OCI-M1 (cell line): ENCODE measurements at places on chromosomes 7 and 10.
A peak's percentile ranks its signal among the peaks of the same experiment; 100 is the strongest.

DNA sequence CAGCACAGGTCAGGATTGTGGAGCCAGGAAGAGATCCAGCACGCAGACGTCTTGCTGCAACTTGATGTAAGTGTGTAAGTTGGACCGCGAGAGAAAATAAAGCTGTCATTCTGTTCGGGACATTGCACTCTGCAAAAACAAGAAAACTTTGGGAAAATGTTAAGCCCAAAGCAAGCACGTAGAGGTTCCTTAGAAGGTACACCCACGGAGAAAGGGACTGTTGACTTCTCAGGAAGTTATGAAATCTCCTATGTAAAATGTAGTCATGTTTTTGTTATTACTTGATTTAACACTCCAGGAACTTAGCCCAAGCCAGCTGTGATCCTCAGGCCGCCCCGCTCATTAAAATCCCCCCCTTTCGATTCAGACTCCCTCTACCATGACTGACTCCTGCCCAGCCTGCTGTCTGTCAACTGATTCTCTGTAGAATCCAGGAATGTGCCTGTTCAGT is 196.1 kb upstream of the TCF7L2 start:
- DNase-seq = no peak

DNA sequence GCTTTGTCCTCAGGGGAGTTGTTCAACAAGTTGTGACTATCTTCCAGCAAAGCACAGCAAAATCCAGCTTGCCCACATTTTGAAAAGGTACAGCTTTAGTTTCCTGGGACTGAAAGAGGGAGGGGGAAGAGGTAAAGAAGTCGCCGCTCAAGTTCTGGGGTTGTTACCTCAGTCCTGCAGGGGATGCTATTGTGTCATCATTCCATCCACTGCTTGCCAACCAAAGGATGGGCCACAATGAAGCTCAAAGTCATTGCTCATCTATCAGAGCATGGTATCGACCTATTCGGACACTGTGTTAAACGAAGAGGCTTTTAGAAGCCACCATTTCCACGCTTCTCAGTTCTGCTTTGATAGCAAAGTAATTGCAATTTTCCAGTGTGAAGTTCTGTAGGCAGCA is 34.3 kb downstream of the NPY start:
- DNase-seq = no peak

DNA sequence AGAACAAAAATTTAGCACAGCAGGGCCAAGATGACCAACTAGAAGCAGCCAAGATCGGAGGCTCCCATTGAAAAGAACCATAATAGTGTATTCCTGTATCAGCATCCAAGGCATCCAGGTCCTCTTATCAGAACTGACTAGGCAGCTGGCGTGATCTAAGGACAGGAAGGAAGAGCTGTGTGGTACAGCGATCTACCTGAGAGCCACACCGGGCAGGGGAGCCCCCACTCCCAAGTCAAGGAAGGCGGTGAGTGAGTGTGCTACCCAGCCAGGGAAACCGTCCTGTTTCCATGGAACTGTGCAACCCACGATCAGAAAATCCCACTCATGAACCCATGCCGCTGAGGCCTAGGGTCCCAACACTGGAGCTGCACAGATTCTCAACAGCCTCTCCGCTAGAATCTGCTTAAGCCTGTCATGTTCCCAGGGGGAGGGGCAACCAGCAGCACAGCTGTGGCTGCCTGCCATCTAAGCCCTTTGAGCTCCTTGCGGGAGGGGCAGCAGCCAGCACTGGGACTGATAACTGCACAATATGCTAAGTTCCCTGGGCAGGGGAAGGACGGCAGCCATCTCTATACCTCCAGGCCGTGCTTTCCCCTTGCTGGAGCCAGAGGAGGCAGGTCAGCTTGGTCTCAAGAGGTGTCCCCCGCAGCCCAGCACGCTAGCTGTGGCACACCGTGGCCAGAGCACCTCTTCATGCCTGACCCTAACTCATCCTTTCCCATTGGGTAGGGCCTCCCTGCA is 213.0 kb upstream of the SMIM30 start:
- DNase-seq = no peak

GRCh38 chr7:94391726-94392392 is 2.8 kb upstream of the COL1A2 start:
- peak; percentile 59 for DNase-seq

DNA sequence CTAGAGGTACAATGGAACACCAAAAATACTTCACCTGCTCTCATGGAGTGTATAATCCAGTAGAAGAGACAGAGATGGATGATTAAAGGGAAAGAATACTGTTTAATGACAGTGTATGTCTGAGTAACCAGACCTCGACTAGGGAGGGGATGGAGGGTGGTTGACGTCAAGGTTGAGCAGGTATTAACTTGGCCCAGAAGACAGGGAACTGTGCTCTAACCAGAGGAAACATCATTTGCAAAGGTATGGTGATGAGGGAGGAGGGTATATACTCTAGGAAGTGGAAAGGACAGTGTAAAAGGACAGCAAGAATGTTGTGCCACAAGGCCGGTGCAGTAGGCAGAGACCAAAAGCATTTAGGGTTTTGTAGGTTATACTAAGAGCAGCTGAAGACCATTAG is 2.9 kb downstream of the MIOS start:
- DNase-seq = no peak

DNA sequence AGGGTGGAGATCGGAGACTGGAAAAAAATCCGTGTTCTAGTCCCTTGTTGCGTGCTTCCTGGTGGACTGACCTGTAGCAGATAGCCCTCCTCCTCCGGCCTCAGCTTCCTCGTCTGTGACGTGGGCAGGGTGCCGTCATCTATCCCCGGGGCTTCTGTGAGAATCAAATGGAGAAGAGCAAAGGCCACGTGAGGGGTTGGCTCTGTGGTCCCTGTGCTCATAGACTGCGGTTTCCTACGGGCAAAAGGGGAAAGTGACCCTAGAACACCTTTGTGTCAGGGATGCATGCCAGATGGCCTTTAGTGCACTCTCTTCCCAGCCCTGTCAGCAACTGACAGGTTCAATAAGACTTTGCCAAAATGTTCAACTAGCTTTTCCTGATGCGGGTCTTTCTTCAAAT is 33.7 kb downstream of the GRK5 start:
- no peak for DNase-seq

DNA sequence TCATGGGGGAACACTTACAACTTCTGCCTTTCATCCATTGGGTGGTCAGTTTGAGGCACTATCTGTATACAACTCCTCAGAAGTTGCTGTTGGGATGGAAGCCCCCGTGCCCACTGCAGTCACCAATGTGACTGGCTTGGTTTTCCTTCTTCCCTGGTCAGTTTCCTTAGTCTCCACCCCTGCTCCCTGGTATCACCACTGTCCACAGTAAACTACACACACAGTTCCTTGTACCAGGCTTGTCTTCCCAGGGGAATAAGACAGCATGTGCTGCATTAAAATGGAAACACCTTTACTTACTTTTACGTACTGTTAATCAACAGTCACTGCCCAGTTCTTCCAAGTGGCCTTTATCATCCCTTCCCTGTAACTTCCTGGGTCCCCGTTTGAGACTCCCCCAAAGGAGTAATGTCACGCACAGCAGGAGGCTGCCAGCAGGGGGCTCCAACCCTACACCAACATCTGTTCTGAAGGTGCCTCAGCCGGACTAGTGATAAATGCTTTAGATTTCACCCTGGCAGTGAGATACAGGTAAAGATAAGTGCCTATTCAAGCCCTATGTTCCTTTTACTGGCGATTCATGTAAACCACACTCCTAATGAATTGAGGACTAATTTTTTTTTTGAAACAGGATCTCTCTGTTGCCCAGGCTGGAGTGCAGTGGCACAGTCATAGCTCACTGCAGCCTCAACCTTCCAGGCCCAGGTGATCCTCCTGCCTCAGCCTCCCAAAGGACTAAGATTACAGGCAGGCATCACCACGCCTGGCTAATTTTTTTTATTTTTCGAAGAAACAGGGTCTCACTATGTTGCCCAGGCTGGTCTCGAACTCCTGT is 45.3 kb upstream of the PIK3AP1 start:
- DNase-seq = peak; percentile 85
